ENCODE measurements at places on chromosomes 3 and 15.

DNA sequence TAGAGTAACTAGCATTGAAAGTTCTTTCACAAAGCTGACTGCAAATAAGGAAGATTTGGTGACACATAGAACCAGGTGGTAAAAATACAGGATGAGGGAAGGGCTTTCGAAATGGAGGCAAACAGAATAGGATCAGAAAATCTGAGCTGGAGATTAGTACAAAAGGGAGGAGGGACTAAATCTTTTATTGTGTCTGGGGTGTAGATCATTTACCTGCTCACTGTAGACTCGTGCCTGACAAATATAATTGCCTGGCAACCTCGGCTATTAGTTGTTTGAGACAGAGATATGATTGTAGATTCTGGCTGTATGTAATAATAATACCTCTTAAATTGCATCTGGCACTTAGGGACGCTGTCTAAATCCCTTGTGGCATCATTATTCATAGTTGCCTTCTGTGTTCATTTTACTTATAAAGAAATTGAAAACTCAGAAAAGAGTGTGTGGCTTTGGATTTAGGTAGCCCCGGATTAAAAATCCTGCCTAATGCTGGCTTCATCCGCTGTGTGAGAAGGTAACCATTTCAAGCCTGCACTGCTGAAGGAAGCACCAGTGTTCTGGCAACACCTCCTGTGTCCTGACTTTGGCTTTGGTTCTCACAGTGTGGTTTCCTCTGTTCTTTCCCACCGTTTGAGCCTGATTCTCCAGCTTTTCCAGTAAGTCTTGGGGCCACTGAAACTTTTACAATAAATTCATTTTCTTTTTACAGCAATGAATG, 25.0 kb upstream of the GPR160 start:
- DNase-seq: no peak

DNA sequence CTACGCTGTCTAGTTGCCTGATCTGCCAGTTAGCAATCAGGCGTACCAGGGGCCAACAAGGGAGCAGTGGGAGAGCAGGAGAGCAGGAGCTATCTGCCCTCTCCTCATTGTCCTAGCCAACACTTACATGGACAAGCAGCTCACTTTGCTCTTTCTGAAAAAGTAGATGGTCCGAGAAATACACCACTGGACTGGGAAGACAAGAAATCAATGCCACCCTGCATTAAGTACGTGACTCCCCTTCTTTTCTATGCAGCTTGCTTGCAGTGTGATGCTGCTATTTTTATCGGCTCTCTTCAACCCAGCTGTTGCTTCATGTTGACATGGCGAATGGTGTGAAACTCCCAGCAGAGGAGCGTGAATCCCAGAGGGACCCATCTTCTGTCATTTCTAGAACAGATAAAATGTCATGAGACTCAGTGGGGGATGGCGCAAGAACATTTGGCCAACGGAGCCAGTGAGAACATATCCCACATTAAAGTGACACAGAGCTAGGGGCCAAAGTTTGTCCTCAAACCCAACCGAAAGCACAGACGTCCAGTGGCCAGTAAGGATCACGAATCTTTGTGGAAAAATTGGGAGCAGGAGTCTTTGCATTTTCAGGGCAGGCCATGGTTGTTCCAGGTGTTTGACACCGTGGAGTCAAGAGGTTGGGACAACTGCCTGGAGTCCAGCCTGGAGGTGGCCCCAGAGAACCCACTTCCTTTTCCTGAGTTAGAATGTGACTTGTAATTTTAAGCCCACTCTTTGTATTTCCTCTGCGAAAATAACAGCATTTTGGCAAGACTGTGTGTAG, 53.7 kb upstream of the MEF2A start:
- DNase-seq: no peak

- DNase-seq: no peak
Observed at GRCh38 chr15:69002783-69003182, 11.7 kb upstream of the NOX5 start.

DNA sequence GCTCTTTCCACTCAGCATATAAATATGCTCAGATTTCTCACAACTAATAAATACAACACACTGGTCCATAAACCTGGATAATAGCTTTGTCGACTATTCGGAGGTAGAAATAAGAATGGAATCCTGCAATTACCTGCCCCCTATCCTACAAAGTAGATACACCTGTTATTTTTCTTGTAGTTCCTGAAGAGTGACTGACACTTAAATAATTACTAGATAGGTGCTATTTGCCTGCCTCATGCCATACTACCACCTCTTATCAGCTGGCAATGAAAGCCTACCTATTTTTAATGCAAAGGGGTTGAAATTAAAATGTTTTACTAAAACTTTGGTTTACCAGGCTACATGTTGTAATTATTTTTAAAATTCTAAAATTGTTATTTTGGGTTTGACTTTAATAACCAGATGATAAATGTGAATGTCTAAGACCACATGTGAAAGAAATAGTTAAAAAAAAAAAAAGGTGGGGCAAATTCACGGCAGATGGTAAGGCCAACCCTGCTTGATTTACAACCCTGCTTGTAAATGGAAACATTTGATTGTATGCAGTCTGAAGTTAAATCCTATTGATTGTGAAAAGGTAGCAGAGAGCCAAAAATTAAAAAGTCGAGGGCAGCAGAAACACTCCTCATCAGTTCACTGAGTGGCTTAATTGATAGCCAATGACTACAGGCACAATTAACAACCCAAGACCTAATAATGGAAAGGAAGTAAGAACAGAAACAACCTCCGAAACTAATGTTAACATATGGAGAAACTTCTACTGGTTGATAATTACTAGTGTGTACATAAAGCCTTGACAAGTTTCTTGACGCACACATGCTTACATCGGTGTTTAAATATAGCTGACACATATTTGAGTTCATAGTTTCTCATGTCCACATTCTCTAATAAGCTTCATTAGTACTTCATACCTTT, 8.9 kb downstream of the PEAK1 start:
- DNase-seq: no peak

DNA sequence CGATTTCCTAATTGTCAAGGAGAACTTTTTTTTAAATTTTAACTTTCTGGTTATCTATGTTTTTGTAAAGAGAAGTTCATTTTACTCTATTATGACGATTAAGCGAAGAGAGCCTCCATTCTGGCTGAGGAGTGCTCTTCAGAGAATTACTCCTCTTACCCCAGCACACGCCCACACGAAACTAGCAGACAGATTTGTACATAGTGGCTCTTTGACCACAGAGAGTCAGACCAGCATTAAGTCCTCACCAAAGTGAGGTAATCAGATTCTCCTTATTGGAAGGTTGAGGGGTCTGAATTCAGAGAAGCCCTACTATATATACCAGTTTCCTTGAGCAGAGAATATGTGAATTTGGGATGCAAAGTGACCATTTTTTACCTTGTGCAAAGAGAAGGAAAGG, 204.8 kb upstream of the TSC22D2 start:
- DNase-seq: no peak

GRCh38 chr3:152508705-152509104, 240.0 kb downstream of the MBNL1 start:
- no peak for DNase-seq

DNA sequence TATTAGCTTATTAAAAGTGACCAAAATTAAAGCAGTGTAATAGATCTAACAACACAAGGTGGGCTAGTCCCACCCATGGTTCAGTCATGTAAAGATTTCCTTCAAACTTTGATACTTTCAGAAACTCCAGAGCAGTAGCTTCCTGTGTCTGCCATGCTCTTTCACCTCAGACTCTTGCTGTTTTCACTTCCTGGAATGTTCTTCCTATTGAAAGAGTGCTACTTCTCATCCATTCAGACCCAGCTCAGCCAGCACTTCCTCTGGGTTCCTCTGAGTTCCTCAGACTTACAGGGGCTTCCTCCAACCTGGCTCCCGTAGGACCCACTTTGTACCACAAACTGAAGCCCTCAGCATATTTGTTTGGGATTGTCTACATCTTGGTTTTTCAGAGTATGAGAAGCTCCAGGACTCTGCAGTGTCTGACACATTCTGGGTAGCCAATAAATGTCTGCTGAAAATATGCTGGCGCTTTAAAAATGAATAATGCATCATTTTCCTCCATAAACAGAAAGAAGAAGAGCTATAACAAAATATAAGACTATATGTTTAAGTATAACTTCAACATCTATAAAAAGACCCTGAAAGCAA, 18.0 kb downstream of the NCEH1 start:
- DNase-seq: no peak

DNA sequence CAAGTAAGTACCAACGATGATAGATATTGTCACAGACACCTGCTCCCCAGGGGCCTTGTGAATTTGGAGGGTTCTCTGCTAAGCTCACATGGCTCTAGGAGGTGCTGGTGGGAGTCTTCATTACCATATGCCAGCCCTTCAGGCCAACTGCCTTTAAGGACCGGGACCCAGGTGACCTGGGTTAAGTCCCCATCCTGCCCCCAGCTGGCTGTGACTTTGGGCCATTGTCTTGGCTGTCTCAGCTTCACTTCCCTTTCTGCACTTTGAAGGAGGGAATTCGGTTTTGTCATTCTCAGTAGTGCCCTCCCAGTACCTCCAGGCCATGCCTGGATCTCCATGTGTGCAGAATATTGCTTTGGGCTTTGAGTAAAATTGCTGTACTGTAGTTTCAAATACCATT, 72.8 kb upstream of the ACAD9 start:
- DNase-seq: no peak

Measured in NCI-H748 treated with DMSO at 0.1 percent for 48 hours (cell line).